CD4-positive, alpha-beta T cell treated with Interleukin-1 beta for 1 hour (primary cell): ENCODE measurements at places on chromosomes 1 and 21.

GRCh38 chr1:32494196-32494595, 29.3 kb downstream of the ZBTB8B start:
- DNase-seq: no peak

DNA sequence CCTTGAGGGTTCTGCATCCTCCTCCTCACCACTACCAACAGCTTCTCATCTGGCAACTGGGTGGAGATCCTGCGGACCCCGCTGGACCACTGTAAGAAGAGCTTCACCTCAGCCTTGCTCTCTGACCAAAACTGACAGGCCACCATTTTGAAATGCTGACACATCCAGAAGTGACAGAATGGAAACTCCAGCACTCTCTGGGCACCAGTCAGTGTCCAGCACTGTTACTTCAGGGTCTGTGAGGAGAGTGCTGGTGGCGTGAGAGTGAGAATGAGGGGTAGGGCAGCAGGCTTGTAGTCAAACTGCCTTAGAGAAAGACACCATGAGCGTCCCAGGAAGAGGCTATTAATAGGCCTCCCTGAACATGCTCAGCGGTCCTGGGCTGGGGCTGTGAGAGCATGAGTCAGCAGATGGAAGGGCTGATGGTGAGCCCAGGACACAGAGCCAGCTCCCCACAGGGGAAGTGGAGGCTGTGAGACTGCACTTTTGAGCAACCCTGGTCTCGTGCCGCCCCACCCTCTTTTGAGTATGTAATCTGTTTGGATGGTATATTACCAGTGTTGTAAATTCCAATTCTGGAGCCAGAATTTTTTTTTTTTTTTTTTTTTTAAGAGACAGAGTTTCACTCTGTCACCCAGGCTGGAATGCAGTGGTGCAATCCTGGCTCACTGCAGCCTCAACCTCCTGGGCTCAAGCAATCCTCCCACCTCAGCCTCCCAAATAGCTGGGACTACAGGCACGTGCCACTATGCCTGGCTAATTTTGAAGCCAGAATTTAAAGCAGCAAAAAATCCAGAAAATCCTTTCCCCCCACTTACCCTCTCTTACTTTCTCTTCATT, 34.4 kb upstream of the SLC30A1 start:
- peak; percentile 77 for DNase-seq

- DNase-seq: no peak
These were observed 14.7 kb upstream of the NBPF11 start for GRCh38 chr1:148166558-148167492.

- DNase-seq: no peak
These were observed 1.6 kb upstream of the PTGS2 start for GRCh38 chr1:186681801-186682200.

DNA sequence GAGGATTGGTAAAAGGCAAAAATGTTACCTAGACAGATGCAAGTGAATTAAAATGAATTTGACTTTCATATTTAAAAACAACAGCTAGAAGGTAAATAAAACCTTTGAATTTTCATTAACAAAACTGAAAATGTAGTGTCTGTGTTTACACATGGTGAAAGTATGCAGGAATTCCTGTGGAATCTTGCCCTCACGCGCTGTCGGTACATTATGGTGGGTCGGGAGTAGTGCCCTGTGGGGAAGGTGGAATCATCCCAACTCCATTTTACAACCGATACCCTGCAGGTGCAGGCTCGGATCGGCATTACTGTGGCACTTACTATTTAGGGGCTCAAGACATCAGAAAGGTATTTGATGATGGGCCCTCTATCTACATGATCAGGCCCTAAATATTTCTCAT, 197.2 kb upstream of the MAP1LC3C start:
- no peak for DNase-seq

GRCh38 chr1:154813300-154813816, 56.7 kb downstream of the KCNN3 start:
- no peak for DNase-seq

GRCh38 chr1:55539652-55540512, 324.7 kb upstream of the USP24 start:
- no peak for DNase-seq

GRCh38 chr1:106254748-106255147, 801.7 kb upstream of the PRMT6 start:
- no peak for DNase-seq

- DNase-seq: no peak
These were observed 131.8 kb upstream of the IPO9 start for GRCh38 chr1:201697174-201697573.

DNA sequence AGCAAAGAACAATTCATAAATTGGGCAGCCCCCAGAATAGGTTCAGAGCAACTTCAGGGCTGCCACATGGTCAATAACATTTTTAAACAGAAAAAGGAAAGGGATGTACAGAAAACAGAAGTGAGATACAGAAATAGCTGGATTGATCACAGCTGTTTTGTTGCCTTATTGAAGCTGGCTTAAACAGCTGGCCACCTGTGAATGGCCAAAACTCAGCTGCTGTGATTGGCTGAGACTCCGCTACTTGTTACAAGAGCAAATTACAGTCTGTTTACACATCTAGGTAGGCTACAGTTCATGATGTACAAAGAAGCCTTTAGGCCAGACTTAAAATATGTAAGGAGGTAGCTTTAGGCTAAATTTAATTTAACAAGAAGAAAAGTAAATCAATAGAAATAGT, 11.6 kb upstream of the IFNAR1 start:
- DNase-seq: no peak

DNA sequence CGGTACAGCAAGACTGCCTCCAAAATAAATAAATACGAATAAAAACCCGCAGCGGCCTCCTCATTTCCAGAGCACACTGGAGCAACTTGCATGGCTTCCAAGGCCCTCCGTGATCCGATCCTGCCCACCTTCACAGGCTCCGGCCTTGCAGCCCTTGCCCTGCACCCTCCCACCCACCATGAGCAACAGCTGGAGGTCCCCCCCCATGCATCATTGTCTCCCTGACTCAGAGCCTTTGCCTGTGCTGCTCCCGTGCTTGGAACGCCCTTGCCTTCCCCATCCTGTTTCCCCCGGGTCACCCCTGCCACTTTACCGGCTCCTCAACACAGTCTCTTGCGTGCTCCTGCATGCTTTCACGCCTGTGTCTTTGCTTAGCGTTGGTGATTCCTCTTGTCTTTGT, 71.0 kb upstream of the ANGPTL1 start:
- DNase-seq: no peak
